ENCODE measurements at places on chromosomes 2 and 18. TPM values are rescaled to one million over a fixed set of nuclear protein-coding genes. Genes with fewer than 3 reads are reported as not detected.
A peak's percentile ranks its signal among the peaks of the same experiment; 100 is the strongest.

- no peak for DNase-seq
Measured at GRCh38 chr2:42618972-42619371, 50.5 kb downstream of the MTA3 start.

DNA sequence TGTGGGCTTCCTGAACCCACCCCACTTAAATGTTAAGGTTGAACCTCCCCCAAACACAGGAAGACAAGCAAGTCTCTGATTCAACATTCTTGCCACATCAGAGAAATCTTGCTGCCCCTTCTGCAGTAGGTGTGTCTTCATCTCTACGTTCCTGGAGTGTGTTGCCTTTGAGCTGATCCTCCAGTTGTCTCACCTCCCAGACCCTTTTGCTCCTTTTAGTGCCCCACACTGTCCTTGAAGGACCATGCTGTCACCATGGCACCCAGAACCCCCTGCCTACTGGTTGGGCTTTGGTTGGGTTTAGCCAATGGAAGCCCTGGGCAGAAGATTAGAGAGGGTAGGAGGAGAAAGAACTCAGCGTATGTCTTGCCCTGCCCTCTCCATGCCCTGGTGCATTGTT is 10.7 kb downstream of the CAB39 start:
- DNase-seq, result no peak

DNA sequence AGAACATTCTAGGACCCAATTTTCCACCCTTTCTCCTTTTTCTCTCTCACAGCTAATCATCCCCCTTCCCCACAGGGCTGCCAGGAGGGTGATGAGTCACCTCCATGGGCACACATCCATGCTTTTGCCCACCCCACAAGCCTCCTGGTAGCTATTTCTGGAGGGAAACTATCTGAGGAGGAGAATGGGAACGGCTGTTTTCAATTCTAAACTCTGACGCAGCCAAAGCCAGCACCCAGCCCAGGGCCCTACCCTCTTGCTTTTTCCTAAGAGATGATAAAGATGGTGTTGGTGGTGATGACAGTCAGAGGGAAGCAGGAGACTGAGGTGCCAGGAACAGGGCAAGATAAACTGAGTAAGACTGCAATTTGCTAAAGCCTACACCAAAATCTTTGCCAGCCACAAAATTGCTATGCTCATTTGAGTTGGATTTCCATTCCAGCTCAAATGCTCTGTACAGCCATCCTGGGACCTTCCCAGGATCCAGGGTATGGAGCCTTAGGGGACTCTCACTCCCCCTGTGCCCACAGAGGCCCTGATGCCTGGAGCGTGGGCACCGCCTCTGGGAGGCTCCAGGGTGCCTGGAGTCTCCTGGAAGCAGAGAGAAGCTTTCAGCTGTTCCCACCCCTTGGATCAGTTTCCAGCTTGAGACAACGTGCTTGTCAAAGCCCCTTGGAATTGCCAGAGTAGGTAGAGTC is 62.0 kb upstream of the FZD7 start:
- peak; percentile 34 for DNase-seq

GRCh38 chr2:206190111-206190510 is 30.4 kb downstream of the EEF1B2 start:
- DNase-seq, result no peak

GRCh38 chr18:58046093-58046793 is 2.2 kb downstream of the NEDD4L start:
- peak; percentile 58 for DNase-seq

DNA sequence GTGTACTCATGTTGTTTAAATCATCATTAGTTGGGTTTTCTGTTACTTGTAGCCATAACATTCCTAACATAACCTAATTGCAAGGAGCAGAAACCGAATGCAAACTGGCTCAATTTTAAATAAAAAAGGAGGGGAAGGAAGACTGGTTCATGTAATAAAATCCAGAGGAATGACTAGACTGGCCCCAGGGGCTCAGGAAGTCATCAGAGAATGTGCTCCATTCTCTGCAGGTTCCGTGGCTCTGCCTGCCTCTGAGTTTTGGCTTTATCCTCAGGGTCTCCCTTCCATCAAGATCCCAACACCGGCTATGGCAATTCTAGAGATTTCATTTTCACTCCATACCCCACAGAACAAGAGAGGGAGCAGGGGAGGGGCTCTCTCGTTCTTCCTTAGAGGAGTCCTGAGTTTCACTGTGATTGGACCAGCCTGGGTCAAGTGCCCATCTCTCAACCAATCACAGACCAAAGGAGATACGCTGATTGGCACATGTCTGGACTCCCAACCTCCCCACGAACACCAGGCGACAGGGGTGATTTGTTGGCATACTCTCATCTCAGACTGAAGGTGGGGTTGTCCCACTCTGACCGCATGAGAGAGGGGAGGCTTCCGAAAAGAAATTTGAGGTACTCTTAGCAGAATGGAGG is 64.8 kb downstream of the NPPC start:
- DNase-seq, result no peak

GRCh38 chr2:199929262-199929661 is 18.2 kb downstream of the C2orf69 start:
- DNase-seq, result no peak

The SCN7A gene
- total RNA-seq, result not detected

The CHPF gene
- 87.3 TPM for total RNA-seq

DNA sequence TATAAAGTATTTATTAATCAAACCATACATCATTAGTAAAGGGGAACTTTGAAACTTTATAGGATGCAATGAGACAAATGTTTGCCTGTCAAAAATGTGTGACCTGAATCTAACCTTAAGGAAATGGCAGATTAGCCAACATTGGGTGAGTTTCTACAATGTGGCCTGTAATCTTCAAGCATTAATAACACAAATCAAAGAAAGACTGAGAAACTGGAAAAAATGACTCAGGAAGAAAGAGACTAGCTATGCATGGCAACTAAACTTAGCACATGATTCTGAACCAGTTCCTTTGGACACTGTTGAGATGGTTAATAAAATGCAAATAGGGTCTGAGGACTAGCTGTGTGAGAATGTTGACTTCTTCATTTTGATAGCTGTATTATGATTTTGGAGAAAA is 628.6 kb upstream of the ID2 start:
- DNase-seq, result no peak

- DNase-seq, result no peak
Measured at GRCh38 chr2:189527041-189527750, 53.4 kb downstream of the SLC40A1 start.

GRCh38 chr18:57803103-57803969 is at the start of gene ATP8B1:
Gene ATP8B1 (minus strand): TSS chr18:57803315. CDS start chr18:57731807, 71,508 bp downstream.
- DNase-seq, result no peak

GRCh38 chr2:64354857-64355680 is 98.9 kb upstream of the LGALSL start:
- no peak for DNase-seq

The GPR75 gene
- not detected for total RNA-seq

DNA sequence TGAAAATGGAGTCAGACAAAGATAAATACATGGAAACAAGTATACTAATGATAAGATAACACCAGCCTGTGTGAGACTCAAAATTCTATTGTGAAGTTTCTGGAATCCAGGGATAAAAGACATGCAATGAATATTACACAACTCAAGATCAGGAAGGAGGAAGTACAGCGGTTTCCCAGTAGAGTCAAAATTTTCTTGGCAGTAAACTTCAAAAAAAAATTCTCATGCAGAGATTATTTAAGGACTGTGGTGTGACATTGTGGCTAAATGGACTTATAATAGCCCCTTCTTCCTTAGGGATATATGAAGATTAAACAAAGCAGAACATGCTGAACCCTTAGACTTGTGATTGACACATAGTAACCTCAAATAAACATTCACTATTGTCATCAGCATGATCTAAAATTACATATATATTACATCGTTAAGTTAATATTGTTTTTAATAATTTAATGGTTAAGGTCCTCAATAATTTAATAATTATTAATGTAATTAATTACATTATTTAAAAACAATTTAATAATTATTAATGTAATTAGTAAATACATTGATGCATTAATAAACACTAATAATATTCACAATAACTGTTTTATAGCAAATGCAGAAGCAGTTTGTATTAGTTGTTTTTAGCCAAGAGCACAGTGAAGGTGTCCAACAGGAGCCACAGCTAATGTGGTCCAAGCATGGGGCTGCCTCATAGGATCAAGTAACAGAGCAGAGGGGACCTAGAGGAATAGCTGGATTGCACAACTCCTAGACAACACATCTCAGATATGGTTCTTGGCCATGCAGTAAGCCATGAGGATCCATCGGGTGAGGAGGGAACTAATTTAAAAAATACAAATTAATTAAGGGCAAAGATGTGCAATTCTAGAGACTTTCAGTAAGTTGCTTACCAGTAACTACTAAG is 77.3 kb downstream of the POLE4 start:
- no peak for DNase-seq

GRCh38 chr2:187003038-187003554 is 154.1 kb upstream of the ZSWIM2 start:
- DNase-seq, result no peak

GRCh38 chr2:55239656-55240222 is 7.3 kb downstream of the RPS27A start:
- no peak for DNase-seq

GRCh38 chr18:52227536-52227935 is 112.5 kb upstream of the DCC start:
- no peak for DNase-seq

The ARHGAP28 gene
- 0.61 TPM for total RNA-seq
